NCI-H1417 treated with DMSO at 0.1 percent for 48 hours (cell line): ENCODE measurements at places on chromosomes 6 and 20.

DNA sequence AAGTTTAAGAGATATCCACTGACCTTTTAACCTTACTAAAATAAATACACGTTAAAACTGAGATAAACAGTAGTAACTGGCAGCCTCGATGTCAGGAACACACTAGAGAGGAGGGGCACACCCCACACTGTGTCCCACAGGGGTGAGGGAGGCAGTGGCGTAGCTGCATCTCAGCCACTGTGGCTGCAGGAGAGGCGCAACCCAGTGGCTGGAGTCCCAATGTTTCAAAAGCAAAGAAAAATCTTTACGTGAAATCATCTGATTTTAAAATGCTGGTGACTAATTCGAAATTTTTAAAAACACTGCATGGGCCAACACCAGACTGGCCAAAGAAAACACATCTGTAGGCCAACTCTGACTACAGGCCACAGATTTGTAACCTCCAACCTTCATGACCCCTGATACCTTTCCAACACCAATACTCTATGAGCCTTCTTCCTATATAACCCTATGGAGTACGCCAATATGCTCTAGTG, 54.7 kb downstream of the TRAM2 start:
- no peak for DNase-seq

- no peak for DNase-seq
Measured at GRCh38 chr6:24779416-24780016, 4.8 kb downstream of the GMNN start.

DNA sequence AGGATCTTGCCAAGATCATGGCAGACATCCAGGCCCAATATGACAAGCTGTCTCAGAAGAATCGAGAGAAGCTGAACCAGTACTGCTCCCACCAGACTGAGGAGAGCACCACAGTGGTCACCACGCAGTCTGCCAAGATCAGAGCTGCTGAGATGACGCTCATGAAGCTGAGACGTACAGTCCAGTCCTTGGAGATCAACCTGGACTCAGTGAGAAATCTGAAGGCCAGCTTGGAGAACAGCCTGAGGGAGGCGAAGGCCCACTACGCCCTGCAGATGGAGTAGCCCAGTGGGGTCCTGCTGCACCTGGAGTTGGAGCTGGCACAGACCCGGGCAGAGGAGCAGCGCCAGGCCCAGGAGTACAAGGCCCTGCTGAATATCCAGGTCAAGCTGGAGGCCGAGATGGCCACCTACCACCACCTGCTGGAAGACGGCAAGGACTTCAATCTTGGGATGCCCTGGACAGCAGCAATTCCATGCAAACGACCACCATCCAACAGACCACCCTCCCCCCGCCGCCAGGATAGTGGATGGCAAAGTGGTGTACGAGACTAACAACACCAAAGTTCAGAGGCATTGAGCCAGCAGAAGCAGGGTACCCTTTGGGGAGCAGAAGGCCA, 44.7 kb upstream of the GRM4 start:
- no peak for DNase-seq

GRCh38 chr6:159730332-159730676, 3.0 kb downstream of the WTAP start:
- no peak for DNase-seq

DNA sequence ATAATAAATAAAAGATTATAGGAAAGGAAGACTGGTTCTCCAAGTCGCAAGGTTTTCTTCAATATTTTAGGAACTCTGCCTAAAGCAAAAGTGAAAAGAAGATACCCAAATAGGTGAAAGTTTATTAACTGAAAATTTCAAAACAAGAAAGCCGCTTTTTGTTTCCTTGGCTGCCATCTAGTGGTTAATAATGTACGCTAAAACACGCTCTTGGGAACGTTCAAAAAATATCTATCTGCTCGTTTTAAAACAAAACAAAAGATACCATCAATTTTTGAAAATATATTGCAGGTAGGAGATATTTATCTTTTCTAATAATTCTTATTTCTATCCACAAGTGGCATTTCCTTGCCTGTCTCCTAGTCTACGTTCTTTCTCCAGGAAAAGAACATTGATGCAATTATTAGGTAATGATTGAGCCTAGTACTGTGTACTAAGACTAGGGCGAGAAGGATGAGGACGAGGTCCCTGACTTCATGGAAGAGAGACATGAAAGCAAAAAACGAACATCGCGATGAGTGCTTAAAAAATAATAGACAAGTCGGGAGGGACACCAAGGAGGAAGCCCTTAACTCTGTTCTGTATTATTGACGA, 97.2 kb downstream of the SPTLC3 start:
- DNase-seq, result peak; percentile 18

GRCh38 chr6:152356662-152357061, 280.5 kb downstream of the SYNE1 start:
- no peak for DNase-seq

- no peak for DNase-seq
Measured at GRCh38 chr20:25571817-25572216, 13.5 kb downstream of the NINL start.

GRCh38 chr6:61622601-61623000, 663.4 kb downstream of the KHDRBS2 start:
- no peak for DNase-seq

DNA sequence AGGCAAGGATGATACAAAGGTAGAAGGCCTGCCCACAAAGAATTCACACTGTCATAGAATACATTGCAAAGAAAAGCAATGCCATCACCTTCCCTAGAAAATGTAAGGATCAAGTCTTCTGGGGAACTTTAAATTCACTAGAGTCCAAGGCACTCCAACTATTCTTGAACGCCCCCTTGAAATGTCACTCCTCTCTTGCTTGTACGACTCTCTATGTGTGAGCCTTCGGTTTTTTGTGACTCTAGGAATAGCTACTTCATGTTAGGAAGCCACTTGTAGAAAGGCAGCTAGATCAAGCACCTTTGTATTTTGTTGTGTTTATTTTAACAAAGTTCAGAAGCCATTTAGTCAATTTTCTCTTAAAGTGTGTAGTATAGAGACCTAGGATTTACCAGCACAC, 159.2 kb upstream of the ARID1B start:
- no peak for DNase-seq

GRCh38 chr6:163252061-163252591, 162.4 kb upstream of the QKI start:
- DNase-seq, result no peak

DNA sequence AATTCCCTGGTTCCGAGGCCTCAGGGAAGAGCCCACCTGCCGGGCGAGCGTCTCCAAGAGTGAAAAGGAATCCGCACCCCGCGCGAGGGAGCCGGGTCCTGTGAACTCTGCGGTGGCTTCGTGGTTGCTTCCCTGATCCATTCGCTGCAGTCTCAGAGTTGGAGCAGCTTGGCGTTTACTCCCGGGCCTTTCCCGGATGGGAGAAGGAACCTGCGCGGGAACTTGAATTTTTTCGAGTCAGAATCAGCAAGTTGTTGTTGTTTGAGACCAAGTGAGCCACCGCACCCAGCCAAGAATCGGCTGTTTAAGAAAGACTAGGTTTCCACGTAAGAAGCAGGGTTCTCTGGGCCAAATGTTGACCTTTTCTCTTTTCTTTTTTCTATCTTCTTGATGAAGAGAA, 12.9 kb downstream of the PRSS16 start:
- DNase-seq, result no peak

GRCh38 chr20:16539280-16540021, 33.8 kb downstream of the KIF16B start:
- DNase-seq, result no peak

- DNase-seq, result no peak
Measured at GRCh38 chr20:47440857-47441773, 60.6 kb upstream of the NCOA3 start.

- DNase-seq, result no peak
Measured at GRCh38 chr6:35635601-35636597, 52.8 kb downstream of the FKBP5 start.

DNA sequence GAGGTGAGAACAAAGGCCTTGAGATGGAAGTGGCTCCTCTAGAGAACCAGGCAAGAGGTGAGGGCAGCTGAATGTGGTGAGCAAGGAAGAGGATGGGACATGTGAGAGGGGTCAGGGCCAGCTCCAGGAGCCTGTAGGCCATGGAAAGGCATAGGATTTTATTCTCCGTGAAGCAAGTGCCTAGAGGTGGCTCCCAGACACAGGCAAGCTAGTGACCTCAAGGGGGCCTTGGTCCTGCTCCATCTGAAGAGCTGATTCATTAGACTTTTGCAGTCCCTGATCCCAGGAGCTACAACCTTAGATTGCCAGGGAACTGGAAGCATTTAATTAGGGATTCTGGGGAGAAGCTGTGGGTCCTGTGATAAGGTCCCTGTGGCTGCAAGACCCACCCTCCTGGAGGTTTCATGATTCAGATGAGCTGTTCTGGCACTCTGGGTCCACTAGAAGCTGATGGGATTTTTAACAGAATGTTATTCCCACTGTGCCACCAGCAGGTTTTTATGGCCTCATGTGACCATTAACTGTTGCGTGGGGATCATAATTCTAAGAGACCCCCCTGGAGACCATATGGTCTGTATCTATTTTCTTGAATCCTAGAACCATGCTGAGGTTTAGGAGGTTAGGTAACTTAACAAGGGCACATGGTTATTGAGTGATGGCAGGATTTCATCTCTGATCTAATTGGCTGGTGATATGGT, 90.5 kb downstream of the ELOVL5 start:
- DNase-seq, result no peak

DNA sequence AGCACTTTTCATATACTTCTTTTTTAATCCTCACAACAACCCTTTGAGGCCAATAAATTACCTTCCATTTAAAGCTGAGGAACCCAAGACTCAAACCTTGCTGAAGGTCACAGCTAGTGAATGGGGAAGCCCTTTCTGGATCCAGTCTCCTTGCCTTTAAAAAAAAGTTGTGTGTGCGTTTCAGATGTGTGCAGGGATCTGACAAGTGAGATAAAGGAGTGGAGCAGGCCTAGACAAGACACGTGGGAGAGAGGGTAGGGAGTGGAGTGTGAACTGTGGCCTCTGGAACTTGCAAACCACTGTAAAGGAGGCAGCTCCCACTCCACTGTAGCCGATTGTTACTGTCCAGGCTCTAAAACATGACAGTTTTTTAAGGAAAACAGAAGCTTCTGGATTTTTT, 1.9 kb downstream of the KLHL32 start:
- DNase-seq, result no peak

- DNase-seq, result no peak
Measured at GRCh38 chr20:12040261-12040660, 122.6 kb downstream of the BTBD3 start.

- DNase-seq, result no peak
Measured at GRCh38 chr6:1679688-1680068, 70.0 kb downstream of the FOXC1 start.

DNA sequence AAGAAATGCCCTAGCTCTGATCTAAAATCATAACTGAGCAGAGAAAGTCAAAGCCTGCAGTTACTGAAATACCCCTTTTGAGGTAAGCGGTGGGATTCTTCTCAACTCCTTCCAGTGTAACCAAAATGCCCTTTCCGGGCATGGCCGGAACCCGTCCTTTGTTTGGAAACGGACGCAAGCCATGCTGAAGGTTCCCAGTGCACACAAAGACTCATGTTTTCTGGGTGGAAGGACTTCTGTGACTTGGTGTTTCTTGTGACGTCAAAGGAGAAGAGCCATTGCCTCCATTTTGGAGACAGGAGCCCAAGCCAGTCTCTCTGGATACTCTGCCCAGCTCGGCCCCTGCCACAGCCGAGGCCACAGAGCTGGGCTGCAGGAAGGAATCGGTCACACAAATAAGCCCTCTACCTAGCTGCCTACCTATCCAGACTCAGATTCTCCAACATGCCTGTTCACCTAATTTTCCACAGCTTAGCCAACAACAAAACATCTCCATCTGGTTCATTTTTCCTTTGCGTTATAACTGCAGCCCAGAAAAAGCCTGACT, 182.8 kb downstream of the TBXT start:
- no peak for DNase-seq
